ENCODE measurements at places on chromosomes 3 and 15. TPM values are rescaled to one million over a fixed set of nuclear protein-coding genes. Genes with fewer than 3 reads are reported as not detected.
A peak's percentile ranks its signal among the peaks of the same experiment; 100 is the strongest.

- no peak for DNase-seq
Measured at GRCh38 chr3:183698756-183699155, 1.2 kb downstream of the YEATS2 start.

DNA sequence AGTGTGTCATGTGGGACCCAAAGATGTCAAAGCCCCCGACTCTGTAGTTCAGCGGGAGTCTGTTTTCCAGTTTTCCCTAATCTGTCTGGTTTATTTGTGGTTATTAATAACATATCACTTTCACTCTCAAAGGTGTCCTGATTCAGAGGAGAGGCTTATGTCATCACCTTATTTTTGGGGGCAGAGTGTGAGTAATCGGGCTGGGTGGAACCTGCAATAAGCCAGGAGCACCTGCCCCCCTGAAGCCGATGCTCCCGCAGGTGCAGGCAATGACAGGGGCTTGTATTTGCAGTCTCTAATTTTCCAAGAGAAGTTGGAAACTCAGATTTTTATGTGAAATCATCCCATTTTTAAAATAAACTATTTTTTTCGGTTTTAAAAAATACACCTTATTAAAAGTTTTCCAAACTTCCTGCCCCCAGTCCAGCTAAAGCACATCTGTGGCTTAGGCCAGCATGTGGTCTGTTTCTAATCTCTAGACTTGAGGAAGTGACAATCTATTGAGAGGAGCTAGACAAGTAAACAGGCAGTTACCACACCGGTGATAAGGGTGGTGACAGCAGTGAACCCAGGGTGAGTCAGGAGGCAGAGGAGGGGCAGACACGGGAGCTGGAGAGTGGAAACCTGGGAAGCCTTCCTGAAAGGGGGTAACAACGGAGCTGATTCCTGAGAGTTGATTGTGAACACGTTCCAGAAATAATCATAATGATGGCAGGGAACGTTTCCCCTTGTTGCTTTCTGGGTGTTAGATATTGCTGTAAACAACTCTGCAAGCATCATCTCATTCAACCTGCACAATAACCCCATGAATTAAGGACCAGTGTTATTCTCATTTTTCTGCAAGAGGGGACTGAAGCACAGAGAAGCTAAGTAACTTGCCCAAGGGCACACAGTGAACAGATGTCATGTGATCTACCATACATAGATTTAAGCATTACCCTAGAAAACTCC is 37.2 kb downstream of the BHLHE40 start:
- no peak for DNase-seq

ANKRD63 gene
- total RNA-seq: not detected

GRCh38 chr15:51776952-51777569 is 25.7 kb downstream of the TMOD2 start:
- DNase-seq: no peak

THRB gene
- 22.8 TPM for total RNA-seq

DNA sequence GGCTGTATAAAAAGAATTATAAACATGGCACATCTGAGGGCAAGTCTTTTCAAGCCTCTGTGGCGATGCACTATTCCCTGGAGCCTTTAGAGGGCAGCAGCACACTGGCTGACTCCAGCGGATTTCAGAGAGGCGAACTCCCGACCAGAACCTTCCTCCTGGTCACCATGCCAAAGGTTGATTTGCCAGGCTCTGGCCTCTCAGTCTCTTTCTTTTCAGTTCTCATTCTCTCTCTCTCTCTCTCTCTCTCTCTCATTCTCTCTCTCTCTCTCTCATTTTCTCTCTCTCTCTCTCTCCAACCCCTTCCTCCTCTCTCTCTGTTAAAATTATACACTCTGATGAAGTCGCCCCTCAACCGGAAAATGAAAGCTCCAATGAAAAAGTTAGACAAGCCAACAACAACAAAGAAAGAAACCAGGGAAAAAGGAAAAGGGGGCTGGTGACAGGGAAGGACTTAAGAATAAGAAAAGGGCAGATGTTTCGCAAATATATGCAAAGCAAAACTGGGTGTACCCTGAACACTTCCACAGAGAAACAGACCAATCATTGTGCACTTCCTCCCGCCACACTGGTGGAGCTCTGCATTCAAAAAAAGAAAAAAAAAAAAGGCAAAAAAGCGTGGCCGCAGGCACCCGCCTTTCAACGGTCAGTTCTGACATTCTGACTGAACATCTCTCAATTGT is 90.2 kb downstream of the TIGIT start:
- no peak for DNase-seq

DNA sequence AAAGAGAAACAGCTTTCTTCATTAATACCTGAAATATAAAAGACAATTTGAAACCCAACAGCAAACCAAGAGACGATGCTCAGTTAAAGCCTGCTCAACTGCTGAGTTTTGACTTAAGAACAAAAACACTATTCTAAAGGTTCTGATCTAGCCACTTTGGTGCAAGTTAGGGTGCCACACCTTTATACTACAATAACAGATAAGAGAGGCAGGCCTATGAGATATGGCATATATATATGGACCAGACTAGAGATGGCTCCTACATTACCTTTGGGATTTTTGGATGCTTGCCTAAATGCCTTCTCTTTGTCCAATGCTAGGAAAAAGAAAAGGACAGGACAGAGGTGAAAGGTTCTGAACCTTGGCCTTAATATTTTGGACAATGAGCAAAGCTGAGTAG is 68.6 kb downstream of the INO80 start:
- DNase-seq: no peak

DNA sequence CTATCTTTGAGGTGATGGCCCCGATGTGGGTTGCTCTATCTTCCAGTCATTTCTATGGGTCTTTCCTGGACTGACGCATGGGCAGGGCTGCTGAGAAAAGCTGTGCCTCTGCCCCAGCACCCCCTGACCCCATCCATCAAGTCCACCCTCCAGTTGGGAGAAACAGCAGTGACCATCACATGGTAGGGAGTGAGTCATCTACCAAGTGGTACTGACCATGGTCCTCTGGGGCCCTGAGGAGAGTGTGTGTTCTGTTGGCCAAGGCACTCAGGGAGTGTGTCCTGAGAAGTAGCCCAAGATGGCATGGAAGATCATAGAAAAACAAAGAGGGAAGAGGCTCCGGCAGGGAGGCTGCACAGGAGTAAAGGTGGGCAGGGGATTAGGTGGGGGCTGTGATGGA is 1.6 kb upstream of the DNAH1 start:
- DNase-seq: no peak

DNA sequence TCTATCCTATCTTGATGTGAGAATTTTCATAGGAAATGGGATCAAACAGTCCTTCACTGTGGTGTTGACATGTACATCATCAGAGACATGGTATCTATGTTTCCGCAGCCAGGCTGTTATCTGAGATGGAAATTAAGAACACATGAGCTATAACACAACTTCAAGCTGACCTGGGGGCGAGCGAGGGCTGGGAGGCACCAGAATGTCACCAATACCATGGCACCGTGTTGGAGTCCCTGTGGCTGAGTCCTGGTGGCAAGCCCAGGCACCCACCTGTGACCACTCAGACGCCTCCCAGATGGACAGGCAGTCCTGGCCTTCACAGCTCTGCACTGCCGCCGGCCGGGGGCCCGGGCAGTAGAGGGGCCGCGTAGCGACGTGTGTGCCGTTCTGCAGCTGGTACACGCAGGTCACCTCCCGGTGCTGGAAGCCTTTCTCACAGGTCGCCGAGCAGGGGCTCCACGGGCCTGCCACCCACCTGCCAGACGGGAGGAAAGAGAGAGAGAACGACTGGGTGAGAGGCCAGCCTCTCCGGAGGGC is 263.9 kb upstream of the LYSMD4 start:
- no peak for DNase-seq

GRCh38 chr3:175335229-175335628 is 476.1 kb downstream of the NAALADL2 start:
- DNase-seq: no peak

ARL6IP5 gene
- 86.9 TPM for total RNA-seq

GRCh38 chr15:77568014-77568972 is 64.4 kb downstream of the LINGO1 start:
- no peak for DNase-seq

ATP11B gene
- 100 TPM for total RNA-seq

DNA sequence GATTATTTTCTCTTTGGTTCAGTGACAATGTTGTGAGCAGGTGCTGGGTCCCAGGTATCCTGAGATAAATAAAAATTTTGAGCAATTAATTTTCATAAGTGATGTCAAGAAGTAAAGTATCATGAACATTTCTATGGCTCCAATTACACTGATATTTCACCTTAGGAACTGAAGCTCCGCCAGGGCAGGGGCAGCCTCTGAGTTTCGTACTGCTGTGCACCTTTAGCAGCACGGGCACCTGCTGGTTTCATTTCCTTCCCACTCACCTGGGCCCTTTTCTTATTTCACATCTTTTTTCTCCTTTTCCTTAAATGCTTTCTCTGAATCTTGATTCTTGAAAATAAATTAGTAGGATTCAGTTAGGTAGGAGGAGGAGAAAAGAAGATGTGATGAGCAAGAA is 1.2 kb upstream of the IL1RAP start:
- no peak for DNase-seq

SPRED1 gene
- total RNA-seq: 16.7 TPM

NPTN gene
- 139 TPM for total RNA-seq

DNA sequence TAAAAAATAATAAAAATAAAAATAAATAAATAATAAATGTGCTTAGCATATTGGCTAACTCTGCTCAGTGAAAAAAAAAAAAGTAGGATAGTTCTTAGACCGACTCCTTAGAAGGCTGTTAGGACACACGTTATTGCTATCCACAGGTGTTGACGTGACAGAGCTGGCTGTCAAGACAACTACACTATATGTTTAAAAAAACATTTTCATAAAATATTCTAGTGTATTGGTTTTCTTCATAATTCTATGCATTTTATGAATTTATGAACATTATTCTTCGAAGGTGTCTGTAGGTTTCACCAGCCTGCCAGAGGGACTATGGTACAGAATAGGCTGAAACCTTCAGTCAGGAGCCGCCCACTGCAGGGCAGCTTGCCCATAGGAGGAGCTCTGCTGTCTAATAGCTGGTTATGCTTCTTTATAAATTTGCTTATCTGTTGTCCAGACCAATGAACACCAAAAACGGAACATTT is 9.2 kb downstream of the TM4SF1 start:
- no peak for DNase-seq

GRCh38 chr3:185959609-185960521 is 22.1 kb upstream of the TRA2B start:
- DNase-seq: no peak

- DNase-seq: no peak
Measured at GRCh38 chr15:25239471-25240345, 199.1 kb downstream of the UBE3A start.

DNA sequence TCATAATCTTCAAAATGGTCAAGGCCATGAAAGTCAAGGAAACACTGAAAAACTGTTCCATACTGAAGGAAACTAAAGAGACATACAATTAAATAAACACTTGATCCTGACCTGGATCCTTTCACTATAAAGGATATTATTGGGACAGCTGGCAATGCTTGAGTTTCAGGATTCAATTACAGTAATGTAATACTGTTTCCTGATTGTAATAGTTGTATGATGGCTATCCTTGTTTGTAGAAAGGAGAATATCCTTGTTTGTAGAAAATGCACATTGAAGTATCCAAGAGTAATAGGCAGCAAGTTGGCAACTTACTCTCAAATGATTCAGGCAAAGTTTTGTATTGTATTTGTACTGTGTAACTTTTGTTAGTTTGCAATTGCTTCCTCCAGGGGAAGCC is 4.6 kb downstream of the CIDEC start:
- DNase-seq: no peak

- no peak for DNase-seq
Measured at GRCh38 chr3:125185805-125186204, 26.7 kb downstream of the SLC12A8 start.

- DNase-seq: peak; percentile 88
Measured at GRCh38 chr3:185586686-185587039, 568 bp downstream of the SENP2 start.

DNA sequence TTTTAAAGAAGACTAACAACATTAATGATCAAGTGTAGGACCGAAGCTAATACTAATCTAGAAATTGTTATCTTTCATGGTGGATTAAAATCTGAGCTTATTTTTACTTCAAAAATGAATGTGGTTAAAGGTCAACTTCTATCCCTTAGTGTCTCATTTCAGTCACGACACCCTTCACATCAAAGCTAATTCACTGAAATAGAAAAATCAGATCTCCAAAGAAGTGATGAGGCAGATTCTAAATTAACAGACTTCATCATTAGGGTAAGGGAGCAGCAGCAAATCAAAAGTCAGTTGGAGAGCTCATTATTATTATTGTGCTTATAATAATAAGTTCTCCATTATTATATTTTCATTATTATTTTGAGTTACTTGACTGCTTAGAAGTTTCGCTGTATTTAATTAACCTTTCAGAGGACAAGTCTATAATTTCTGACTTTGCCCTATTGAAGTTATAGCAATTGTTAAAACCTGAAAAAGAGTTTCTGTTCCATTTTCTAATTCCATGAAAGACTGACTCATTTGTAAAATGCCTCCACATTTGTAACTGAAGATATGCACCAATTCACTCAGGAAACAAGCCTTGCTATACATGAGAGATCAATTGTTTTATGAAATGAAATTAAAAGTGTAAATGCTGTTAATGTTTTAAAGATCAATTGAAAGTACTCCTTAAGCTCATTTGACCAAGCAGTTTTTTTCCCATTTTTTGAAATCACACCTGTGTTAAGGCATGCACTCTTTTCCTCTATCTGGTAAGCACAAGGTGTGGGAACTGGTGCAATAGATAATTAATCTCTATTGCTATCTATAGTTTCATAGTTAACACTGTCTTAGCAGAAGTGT is 23.1 kb upstream of the CMC1 start:
- DNase-seq: no peak

LHFPL4 gene
- total RNA-seq: not detected

DNA sequence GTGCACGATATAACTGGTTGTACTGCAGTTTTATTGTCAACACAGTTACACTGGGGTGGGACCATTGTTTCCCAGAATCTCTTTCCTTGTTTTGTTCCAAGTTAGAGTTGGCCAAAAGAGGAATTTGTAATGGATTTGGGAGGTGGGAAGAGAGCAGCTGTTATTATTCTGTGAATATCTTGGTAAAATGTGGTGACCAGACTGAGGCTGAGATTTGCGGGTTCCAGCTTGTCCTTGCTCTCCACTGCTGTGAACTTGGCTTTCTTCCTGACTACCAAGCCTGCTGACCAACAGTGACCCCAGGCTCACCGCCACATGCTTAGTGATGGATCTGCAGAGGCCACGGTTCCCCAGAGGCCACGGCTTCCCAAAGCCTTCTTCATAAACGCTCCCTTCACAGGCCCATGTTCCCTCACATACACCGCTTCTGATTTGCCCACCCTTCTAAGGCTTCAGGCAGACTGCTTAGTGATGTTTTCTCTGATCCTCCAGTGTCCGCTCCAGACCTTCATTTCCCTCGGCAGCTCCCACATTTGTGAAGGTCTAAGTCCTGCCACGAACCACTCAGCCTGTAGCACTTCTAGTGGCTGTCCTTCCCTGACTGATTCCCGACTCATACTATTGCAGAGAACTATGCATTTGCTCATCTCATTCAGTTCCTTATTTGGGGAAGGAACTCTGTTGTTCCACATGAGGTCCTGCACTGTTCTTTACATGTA is 525.5 kb upstream of the RGMA start:
- DNase-seq: no peak

DNA sequence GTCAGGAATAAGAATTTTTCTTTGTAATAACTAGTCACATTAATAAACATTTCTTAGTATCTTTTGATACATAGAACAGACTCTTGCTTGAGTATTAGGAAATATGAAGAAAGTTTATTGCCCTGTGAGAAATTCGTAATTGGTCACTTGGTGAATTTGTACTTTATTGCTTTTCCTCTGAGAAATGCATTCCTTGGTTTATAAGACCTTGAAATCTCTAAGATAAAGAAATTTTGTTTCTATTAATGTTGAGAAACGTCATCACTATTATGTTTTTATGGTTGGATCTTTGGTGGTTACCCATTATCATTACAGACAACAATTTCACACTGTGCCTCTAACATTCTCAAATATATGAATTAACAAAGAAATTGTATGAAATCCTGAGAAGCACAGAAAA is 652.0 kb upstream of the NECTIN3 start:
- no peak for DNase-seq
